Activated T-helper 17 cell treated with anti-CD3 and anti-CD28 coated beads, Interleukin-2, amount 50 U/mL, for 72 hours (primary cell): ENCODE measurements at places on chromosomes 16 and 17. TPM values are rescaled to one million over a fixed set of nuclear protein-coding genes. Genes with fewer than 3 reads are reported as not detected.

DNA sequence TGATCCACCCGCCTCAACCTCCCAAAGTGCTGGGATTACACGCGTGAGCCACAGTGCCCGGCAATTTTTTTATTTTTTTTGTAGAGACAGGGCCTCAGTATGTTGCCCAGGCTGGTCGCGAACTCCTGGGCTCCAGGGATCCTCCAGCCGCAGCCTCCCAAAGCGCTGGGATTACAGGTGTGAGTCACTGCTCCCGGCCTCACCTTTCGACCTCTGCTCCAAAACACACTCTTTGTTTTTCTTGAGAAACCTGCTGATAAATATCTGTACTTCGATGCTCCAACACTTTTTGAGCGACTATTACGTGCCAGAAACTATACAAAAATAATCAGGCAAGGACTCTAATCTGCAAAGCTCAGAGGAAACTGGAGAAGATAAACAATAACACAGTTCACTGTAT lies 1.0 kb downstream of the MED1 start:
- ATAC-seq, result no peak

DNA sequence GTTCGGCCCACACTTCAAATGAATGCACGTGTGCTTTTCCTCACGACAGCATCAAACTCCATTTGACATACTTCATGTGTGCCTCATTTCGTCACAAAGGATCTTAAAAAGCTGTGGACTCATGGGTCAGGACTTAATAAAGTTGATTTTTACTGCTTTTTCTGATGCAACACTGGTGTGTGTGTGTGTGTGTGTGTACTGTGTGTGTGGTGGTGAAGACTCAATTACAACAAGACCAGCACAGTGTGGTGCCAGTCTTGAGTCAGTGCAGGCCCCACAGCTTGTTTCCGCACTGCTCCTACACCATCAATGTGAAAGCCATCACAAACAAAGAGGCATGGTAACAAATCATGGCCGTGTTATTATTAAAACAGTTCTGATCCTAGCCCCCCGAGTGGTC lies 17.7 kb downstream of the CDIP1 start:
- ATAC-seq, result no peak

DNA sequence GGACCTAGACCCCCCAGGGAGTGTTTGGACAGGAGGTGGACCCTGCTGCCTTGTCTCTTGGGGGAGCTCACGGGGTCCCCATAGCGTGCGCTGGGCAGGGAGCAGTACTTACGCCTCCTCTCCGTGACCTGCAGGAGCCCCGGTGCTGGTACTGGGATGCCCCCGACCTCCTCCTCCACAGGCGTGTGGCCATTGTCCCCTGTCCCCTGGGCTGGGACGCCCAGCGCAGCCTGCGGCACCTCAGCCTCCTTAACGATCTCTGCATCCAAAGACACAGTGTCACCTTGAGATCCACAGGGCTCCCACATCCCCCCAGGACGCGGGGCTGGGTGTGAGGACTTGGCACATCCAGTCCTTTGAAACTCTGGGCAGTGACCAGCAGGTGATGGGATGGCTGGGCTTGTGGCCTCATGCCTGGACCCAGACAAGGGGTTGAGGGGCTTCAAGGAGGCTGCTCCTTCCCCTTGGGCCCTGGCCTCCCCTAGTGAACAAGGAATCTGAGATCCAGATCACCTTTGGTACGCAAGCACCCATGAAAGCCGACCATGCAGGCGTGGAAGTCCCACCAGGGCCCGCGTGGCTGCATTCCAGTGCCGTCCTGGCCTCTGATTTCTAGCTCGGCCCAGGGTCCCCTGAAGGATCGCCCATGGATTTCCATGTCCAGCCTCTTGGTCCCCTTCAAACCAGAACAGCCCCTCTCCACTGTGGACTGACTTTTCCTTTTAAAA lies 9.9 kb downstream of the DBNDD1 start:
- ATAC-seq, result peak; percentile 18

DNA sequence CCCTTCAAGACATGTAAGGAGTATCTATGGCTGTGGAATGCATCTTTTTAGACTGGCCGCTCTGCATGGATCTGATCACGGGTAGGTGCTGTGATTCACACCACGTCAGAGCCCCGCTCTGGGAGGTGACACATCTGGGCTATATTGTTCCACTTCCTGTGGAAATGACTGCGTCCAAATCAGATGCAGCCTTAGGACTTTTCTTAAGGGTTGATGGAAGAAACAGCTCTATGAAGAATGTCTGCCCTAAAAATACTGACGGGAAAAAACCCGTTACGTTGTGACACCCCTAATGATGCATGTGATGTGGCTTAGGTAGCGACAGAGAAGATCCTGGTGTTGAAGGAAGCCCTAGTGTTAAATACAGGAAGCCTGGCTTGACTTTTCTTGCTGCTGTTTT lies 12.2 kb downstream of the BANP start:
- peak; percentile 99 for ATAC-seq

GRCh38 chr17:34146440-34147043 lies 108.5 kb upstream of the CCL2 start:
- peak; percentile 50 for ATAC-seq

GRCh38 chr16:11576427-11577289 lies 10.1 kb downstream of the LITAF start:
- no peak for ATAC-seq

GRCh38 chr16:81053761-81054160 lies 18.1 kb downstream of the ATMIN start:
- ATAC-seq, result no peak

PDPR gene
- total RNA-seq, result 33.3 TPM

ADAM11 gene
- 0.74 TPM for total RNA-seq

PPM1E gene
- total RNA-seq, result 0.17 TPM

HOXB3 gene
- 3.1 TPM for total RNA-seq
